GM13976 (cell line): ENCODE measurements at places on chromosomes 6 and 20.

DNA sequence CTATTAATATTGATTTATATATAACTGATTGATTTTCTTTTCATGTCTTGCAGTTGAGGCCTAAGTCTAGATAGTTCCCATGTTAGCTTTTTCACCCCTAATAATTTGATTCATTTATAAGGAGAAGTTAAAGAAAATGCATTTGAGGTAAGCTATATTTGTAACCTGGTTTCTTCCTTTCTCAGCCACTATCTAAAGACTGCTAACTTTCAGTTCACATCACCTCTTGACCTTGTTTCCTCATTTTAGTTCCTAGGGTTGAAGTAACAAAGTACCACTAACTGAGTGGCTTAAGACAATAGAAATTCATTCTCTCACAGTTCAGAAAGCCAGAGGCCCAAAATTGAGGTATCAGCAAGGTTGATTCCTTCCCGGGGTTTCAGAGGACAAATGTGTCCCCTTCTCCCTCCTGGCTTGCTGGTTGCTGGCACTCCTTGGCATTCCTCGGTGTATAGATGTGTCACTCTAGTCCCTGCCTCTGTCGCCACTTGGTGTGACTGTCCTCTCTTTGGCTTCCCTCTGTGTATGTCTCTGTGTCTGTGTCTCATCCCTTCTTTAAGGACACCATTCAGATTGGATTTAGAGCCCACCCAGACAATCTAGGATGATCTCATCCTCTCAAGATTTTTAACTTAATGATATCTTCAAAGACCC is 55.9 kb upstream of the C20orf144 start:
- peak; percentile 28 for DNase-seq

DNA sequence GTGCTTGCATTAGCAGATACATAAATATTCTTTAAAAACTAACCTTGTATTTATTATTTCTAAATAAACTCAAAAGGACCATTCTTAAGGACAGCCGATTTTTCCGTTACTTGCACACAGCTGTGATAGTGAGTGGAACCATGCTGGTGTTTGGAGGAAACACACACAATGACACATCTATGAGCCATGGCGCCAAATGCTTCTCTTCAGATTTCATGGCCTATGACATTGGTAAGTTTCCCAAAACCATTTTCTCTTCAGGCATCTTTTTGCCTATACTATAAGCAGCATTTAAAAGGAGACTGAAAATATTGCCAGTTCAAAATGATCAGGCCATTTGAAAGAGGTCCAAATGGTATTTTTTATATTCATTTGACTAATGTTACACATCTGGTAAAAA is 92.3 kb downstream of the ATRN start:
- DNase-seq = no peak

- DNase-seq = no peak
Measured at GRCh38 chr6:131628726-131629125, 684 bp upstream of the MED23 start.

- DNase-seq = no peak
Measured at GRCh38 chr6:31529329-31530150, 778 bp downstream of the MCCD1 start.

DNA sequence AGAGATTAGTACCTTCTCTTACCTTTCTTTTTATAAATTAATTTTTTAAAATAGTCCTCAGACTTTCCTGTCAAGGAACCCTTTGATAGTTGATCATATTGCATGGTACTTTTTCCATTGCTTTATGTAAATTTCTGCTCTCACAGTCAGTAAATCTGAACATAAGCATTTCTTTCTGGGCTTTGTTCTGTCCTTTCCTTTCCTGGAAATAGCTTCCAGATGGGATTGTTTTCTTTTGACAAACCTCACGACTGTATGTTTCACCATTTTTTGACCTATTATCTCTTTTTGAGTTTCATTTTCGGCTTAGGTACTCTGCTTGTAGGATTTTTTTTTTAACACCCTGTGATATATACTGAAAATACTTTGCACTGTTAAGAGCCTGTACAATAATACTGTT is 32.6 kb downstream of the UTRN start:
- no peak for DNase-seq

DNA sequence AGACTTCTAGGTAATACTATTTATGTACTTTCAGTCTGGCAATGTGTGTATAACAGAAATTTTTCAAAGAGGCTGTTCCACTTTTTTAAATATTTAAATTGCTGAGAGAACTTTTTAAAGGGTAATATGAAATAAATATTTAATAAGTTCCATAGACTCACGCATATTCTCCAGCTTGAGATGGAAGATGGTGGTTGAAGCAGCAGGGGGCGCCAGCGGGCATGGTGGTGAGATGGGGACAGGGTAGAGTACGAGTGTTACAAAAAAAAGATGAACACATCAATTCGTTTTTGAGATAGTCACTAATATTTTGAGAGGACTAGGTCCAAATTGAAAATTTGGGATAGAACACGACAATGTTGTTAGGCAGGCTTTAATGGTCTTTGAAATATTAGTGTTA is 68.4 kb downstream of the RSPO3 start:
- DNase-seq = no peak

DNA sequence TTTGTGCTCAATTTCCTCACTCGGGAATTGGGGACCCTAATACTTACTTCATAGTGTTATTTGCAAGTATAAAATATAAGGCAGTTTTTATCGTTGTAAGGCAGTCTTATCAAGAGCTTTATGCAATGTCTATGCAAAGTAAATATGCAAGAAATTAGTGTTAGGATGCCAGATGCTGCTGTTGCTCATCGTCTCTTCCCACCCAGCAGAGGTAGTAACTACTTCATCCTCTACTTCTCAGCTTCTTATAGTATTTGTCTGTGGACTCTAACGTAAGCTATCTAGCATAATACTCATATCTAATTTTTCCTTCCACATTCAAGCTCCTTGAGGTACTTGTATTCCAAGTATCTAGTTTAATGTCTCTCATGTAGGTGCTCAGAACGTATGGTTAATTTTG is 11.6 kb downstream of the PLCG1 start:
- no peak for DNase-seq

- DNase-seq = no peak
Measured at GRCh38 chr6:149252622-149253021, 64.9 kb upstream of the TAB2 start.

DNA sequence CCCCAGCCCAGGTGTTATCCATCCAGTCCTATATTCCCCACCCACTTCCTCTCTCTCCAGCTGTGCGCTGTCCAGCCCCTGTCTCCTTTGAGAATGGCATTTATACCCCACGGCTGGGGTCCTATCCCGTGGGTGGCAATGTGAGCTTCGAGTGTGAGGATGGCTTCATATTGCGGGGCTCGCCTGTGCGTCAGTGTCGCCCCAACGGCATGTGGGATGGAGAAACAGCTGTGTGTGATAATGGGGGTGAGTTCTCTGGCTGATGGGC is 1.1 kb downstream of the C2 start:
- DNase-seq = no peak

DNA sequence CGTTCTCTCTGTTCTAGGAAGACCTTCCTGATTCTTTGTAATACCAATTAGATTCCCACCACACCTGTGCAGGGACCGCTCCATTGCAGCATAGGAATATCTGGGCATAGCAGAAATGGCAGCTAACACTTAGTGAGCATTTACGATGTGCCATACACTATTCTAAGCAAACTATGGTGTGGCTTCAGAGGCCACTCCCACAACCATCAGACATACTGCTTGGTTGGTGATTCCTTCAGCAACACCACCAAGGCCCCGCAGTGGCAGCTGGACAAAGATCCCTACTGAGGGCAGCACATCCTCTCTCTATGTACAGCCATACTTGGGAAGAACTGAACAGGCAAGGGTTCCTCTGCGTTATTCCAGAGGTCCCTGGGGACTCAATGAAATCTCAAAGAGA is 6.2 kb downstream of the KCNK5 start:
- no peak for DNase-seq

DNA sequence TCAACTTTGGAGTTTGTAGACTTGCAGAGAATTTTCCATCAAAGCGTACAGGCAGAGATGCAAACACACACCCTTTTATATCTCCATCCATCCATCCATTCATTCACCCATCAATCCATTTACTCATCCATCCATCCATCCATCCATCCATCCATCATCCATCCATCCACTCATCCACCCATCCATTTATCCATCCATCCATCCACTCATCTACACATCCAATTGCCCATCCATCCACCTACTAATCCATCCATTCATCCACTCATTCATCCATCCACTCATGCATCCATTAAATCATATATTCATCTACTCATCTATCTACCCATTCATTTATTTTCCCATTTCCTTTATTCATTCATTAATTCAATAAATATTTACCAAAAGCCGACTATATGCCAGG is 52.1 kb downstream of the KCNB1 start:
- no peak for DNase-seq
